Activated T-cell treated with anti-CD3 and anti-CD28 coated beads for 1 hour (primary cell): ENCODE measurements at places on chromosomes 7 and 10.

DNA sequence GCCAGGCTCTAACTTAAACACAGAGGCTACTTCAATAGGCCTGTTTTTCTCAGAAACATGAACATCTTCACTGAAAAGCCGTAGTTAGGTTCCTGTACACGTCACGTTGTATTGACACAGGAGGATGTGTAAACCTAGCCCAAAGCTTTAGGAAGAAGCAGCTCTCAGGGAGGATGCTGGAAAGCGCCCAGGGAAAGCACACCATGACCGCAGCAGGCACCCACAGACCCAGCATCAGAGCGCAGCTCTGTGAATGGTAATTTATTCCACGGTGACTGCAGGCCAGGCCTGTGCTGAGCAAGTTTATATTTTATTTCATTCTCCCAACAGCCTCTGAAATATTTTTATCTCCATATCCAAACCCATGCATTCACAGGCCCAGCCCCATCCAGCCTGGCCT is 51.1 kb downstream of the ASB13 start:
- no peak for DNase-seq

DNA sequence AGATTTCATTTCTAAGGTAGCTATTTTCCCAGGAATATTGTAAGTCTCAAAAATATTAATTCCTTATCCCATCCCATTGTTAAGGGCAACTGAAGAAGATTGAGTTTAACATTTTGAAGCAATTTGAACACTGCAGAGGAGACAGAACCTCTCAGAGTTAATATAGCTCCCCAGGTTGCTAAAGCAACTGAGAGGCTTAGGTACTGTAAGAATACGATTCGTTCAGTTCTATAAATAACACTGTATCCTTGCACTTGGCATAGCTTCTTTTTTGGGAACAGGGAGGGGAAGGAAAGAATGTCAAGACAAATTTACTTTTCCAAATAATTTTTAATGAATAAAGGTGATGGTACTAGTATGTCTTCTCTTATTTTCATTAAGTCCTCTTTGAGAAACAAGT is 658.4 kb upstream of the CELF2 start:
- DNase-seq = no peak

DNA sequence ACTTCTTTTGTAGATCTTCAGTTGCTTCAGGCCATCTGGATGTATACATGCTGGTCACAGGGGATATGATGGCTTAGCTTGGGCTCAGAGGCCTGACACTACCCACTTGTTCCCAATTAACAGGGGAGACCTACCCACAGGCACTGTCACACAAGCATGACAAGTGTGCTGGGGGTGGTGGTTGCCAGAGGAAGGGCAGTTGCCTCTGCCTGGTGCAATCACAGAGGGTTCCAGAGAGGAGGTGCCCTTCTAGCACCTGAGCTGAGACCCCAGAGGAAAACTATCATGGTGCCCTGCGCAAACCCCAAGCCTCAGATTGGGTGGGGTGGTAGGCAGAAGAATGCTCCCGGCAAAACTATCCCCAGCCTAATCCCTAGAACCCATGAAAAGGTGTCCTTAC is 65.6 kb upstream of the NANOS1 start:
- no peak for DNase-seq

- DNase-seq = no peak
Observed at GRCh38 chr10:64036321-64036930, 515.2 kb downstream of the REEP3 start.

DNA sequence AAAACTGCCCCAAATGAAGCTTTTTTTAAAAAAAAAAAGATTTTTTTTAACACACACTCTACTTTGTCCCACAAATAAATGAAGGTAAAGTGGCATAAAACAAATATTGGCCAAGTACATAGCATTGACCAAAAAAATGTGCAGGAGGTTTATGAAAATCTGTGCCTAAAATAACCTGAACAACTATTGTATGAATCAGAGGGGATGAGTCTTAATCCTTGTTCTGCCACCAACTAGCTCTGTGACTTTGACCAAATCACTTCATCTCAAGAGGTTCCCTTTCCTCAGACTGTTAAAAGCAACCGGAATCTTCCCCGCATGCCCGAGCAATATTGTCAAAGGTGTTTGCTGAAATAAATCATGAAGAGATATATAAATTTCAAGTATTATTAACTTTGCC is 150.4 kb upstream of the NEBL start:
- DNase-seq = no peak

- no peak for DNase-seq
Observed at GRCh38 chr10:132637477-132638129, 100.0 kb downstream of the INPP5A start.
